ENCODE measurements at places on chromosomes 2 and 18.

GRCh38 chr2:11996618-11997017 lies 250.2 kb downstream of the LPIN1 start:
- DNase-seq = peak; percentile 62

DNA sequence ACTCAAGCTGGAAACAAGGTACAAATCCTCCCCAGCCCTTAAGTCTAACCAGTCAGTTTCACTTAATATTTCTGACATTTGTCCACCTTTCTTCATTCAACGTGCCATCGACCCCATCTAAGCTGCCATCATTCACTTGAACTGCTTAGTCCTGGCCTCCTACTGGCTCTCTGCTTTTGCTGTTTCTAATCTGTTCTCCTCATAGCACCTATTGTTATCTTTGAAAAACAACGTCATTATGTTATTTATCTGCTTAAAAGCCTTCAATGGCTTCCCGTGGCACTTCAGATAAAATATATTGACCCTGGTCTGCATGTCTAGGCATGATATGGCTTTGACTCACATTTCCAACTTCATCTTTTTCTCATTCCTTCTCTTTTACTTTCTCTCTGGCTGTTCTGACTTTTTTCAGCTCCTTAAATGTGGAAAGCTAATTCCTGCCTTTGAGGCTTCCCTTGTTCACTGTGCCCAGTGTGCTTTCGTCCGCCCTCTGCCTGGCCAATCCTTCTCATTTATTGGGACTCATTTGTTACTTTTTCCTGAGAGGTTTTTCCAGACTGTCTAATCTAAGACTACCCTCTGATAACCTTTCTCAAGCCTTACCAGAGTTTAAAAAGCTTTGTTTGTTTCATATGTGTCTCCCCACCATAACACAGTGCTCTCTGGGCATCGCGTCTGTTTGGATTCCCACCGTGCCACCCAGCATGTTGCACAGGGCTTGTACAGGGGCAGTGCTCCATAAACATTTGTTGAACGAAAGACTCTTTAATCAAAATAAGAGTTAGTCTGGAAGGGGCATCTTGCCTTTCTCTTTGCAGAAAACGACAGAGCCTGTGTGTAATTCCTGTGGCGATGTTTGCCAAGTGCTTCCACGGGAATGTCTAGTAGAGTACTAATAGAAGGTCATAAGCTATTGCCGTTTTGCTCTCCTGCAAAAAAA lies 183.9 kb downstream of the FMNL2 start:
- DNase-seq = no peak

- DNase-seq = peak; percentile 42
Measured at GRCh38 chr2:128396500-128396891, 77.8 kb upstream of the HS6ST1 start.

GRCh38 chr2:144753416-144753815 lies 233.5 kb upstream of the ZEB2 start:
- no peak for DNase-seq

GRCh38 chr2:165572151-165572550 lies 102.7 kb downstream of the CSRNP3 start:
- DNase-seq = no peak

- no peak for DNase-seq
Measured at GRCh38 chr2:46239175-46239846, 57.9 kb upstream of the EPAS1 start.

DNA sequence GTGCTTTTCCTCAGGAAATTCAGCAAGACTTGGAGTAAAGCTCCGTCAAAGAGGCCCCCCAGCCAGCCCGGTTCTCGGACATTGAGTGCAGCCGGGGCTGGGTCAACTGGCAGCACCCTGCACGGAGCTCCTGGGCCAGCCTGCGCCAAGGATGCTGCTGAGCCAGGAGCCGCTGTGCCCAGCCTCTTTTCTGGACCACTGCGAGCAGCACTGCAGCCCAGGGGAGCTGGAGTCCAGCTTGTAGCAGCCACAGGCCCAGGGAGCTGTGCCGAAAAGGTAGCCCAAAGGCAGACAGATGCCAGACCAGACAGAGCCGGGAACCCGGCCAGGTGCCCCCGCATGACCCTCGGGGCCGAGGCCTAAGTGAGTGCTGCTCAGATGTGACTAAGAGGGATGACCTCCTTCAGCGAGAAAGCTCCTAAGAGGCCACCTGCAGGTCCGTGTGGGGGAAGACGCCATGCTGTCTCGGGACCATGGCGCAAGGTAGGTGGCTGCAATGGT lies 7.3 kb downstream of the CLHC1 start:
- DNase-seq = no peak

DNA sequence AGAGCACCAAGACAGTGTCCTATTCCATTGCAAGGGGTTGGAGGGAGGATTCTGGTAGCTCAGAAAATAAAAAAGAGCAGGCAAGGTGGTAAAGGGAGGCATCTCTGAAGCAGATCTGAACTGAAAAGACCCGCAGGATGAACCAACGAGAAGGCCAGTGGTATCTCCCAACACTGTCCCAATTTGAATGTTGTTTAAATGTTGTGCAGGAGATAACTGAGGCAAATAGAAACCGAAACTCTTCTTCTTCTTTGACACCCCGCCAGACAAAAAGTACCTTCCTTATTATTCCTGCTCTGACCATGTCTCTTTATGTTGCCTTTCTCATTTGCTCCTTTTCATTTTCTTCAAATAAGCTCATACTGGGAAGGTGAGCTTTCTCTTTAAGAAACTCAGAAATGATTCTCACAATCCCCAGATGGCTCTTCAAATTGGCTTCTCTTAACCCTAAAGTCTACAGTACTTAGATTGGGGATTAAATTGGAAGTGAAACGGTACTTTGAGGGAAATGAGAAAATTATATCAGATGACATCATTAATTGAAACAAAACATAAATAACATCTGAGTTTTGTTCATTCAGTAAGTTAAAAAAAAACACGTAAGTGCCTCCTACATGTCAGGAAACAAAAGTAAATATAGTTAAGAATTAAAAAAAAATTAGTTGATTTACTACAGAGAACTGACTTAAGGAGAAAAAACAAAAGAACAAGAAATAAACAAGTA lies 143.6 kb downstream of the WDPCP start:
- DNase-seq = no peak

GRCh38 chr2:134936691-134937090 lies 18.1 kb downstream of the CCNT2 start:
- DNase-seq = no peak

DNA sequence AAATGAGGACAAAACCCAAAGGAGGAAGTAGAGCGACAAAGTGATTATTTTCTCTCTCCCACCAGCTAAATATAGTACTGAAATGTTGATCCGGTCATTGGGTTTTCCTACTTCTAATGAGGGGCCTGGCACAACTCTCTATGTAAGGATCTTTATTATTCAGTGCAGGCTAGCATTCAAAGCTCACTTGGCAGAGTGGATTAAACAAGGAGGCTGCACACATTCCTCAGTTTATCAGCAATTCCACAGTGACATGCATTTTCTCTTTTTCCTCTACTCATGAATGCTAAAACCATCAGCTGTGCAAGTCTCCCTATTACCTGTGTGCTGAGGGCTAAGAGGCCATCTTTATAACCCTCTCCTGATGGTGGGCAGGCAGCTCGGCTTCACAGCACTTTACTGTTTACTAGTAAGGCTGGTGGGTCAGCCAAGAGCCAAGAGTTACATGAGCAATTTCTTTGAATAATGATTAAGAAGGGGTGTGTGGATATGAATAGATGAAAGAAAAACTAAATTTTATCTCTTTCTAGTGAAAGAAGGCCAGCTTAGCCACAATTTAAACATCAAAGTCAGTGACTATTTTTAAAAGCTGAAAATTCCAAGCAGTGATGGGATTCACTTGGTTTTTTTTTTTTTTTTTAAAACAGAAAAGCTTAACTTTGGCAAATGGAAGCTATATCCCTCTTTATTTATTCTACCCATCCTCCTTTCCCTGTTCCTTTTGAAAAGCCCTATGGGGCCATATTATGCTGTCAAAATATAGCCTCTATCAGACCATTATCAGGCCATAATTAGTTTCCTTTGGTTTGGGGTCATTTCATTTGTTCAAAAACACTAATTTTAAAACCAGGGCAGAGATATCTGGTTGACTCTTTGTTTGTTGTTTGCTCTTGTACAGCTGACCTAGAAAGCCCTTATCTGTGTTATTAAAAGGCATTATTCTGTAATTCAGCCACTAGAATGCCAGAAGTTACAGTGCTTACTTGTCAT lies 111.0 kb downstream of the RBM43 start:
- DNase-seq = no peak

- no peak for DNase-seq
Measured at GRCh38 chr2:177806025-177806424, 266.6 kb downstream of the PDE11A start.

DNA sequence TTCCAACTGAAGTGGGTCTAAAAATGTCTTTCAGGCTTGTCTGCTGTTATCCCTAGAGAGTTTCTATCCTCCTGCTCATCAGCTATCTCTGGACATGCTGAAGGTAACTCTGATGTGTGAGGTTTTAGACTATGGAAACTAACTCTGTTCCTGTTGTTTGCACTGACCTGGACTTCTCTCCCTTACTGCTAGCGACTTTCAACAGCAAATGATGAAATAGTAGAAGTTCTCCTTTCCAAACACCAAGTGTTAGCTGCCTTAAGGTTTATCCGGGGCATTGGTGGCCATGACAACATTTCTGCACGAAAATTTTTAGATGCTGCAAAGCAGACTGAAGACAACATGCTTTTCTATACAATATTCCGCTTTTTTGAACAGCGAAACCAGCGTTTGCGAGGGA lies 26.9 kb downstream of the RMC1 start:
- no peak for DNase-seq

DNA sequence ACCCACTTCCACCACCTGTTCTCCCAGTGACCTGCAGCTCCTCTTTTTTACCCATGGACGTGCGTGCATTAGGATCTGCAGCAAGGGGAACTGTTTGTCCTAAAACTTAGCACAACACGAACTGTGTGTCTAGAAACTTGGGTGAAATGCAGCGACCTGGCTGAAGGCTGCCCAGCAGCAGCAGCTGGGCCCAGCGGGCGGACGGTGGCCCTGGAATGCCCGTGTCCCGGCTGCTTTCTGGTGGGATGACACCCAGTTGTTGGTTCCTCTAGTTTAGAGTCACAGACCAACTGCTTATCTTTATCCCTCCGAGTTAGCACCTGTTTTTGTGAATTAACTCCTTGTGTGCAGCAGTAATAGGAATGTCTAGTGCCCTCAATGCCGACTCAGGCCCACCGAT lies 61.9 kb upstream of the PXDN start:
- no peak for DNase-seq

DNA sequence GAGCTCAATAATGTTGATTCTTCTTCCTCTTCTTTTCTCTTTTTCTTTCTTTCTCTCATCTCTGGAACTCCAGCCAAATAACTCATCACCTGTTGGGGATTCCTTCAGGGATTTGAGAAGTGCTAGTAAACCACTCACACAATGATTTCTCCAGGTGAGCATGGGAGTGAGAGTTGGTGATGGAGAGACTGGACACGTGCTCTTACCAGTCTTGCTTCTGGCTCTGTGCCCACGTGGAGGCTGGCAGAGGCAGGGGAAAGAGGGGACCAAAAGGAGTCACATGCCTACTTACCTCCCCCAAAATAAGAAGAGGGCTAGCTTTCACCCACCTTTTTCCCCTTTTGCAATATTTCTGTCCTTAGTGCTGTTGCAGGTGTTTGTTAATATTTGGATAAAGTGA lies 28.6 kb upstream of the CCDC85A start:
- no peak for DNase-seq

GRCh38 chr2:170297496-170297895 lies 119.5 kb downstream of the MYO3B start:
- DNase-seq = no peak

DNA sequence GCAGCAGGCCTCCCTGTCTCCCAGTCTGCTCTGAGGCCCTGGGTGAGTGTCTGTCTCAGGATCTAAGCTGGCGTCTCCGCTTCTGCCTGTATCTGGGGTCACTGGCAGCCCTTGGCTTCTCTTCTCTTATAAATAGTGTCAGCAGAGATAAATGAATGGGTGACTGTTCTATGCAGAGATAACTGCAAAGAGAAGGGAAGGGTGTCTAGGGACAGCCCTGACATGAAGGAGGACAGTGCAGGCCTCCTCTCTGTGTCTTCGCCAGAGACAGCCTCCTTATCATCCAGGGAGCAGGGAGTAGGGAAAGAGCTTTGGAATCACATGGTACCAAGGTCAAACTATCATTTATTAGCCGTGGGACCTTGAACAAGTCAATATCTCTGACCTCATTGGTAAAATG lies 28.3 kb upstream of the GMPPA start:
- DNase-seq = no peak

DNA sequence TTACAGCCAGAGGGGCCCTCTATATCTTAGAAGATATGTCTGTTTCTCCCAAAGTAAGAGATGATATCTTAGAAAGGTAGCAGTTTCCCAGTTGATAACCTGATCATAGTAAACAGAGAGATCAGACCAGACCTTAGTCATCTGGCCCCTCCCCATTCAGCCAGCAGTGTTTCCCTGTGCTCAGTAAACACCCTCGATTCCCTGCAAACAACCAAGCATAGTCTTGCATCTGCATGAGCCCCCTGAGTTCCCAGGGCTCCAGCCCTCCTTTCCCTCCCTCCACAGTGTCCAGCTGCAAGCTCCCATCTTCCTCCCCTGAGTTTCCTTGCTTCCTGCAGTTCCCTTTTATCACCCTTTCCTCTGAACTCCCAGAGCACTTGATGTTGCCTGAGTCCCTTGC lies 20.3 kb downstream of the NRP2 start:
- no peak for DNase-seq

- DNase-seq = no peak
Measured at GRCh38 chr18:72986103-72986502, 118.3 kb upstream of the NETO1 start.
